Right atrium auricular region (tissue), 2 donors: ENCODE measurements at places on chromosomes 5 and 9.

DNA sequence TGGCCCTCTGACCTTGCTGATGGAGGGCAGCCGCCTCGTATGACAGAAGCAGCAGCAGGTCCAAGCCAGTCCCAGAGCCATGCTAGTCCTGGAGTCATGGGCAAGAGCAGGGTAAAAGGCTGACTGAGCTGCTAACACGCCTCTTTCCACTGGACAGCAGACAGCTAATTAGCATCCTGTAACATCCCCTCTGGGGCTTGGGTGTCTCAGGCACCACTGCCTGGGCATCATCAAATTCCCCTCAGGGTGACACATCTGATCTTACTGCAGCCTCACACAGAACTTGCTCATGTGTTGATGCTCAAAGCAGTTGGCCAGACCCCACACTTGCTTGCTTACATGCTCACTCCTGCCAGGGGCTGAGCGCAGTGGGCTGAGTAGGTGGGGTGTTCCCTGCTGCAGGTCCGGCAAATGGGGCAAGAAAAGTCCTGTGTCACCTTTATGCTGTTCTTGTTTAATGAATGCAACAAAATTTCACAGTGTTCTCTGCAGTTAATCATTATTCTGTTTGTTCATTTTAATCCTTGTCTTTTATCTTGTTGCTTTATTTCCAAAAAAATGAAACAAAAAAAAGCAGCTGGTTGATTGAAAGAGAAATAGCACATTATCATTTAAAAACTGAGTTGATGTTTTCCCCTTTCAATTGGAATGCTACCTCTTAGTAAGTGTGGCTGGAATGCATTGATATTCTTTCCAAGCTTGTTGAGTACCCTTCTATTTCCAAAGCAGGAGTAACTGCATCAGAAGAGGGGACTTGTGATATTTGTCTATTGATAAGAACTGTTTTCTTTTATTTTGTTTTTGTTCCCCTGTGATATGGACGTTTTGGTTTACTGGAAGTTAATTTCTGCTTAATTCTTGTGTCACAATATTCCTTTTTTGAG is 254.1 kb downstream of the CDH18 start:
- no peak for DNase-seq

DNA sequence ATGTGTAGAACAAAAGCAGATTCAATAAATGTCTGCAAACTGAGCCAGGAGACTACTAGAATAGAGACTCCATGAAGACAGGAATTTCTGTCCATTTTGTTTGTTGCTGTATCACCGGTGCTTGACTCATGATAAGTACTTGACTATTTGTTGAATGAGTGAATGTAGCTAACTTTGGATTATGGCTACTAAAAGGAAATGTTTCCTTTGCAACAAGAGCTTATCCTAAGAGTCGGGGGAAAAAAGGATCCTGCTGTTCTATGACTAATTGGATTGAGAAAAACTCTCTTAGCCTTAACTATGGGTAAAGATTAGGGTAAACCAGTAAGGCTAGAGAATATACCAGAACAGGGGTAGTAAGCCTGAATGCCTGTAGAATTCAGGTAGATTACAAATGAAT is 3.5 kb downstream of the PAIP1 start:
- DNase-seq: no peak

GRCh38 chr5:157046041-157046440 is 12.9 kb downstream of the HAVCR1 start:
- no peak for DNase-seq

GRCh38 chr5:82349652-82350051 is 71.5 kb upstream of the RPS23 start:
- DNase-seq: no peak

GRCh38 chr5:78696637-78697036 is 48.1 kb upstream of the LHFPL2 start:
- DNase-seq: no peak

- no peak for DNase-seq
Measured at GRCh38 chr5:103514371-103514770, 48.2 kb downstream of the NUDT12 start.

DNA sequence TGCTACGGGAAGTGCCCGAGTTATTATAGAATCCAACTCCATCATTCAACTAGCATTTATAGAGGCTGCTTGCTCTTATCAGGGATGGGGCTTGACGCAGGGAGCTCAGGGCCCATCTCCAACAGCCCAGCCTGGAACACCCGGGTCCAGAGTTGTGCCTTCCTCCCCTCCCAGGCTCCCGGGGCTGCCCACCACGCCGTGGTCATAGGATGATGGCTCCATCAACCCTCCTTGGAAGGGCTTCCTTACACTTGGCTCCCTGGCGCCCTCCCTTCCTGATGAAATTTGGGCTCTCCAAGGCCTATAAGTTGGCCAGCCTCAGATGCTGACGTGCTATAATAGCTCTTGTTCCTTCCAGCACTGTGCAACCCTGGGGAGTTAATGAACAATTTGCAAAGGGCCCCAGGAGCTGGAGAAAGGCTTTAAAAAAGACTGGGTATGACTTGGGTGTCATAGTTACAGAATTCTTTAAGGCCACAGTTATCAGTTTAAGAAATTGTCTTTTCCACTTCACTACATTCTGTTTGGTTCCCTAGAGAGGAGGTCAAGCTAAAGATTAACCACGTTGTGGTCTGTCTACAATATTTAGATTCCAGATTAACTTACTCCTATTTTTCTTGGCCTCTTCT is 42.5 kb upstream of the GADD45G start:
- DNase-seq: peak; percentile 54

GRCh38 chr5:23389291-23390101 is 117.9 kb upstream of the PRDM9 start:
- DNase-seq: no peak

- no peak for DNase-seq
Measured at GRCh38 chr5:6788956-6789649, 75.9 kb downstream of the TENT4A start.

DNA sequence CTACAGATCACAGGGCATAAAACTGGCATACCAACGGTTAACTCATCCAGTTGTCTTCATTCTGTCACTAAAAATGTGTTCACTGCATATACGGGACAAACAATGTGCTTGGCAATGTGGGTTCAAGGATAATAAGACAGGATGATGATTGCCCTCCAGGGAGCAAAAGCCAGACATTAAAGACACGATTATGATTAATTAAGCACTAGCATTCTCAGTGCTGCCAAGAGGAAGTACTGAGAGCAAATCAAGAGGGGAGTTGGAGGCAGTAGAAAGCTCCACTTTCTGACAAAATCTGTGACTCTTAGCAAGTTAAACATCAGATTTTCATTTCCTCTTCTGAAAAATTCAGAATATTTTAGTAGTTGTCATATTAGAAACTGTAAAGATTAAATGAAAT is 9.0 kb upstream of the IFNA8 start:
- DNase-seq: no peak

- DNase-seq: no peak
Measured at GRCh38 chr5:143676802-143677201, 135.2 kb upstream of the HMHB1 start.

- no peak for DNase-seq
Measured at GRCh38 chr5:126430631-126431030, 7.4 kb downstream of the GRAMD2B start.

DNA sequence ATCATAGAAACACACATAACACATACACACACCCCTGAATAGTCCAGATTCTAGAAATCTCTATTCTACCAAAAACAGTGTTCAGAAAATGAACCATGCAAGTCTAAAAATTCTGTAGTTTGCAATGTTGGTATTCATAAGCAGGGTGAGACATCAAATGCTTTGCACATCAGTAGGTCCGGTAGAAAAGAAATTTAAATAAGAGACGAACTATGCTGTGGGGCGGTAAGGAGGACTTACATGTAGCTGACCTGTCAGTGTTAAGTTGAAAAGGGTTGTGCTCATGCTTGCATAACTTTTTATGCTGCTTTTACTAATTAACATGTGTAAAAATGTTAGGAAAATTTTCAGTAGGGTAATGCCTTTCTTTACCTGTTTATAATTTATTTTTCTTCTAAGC is 409.1 kb downstream of the KIAA0825 start:
- DNase-seq: no peak

GRCh38 chr5:88884608-88884877 is 1.6 kb upstream of the MEF2C start:
- DNase-seq: no peak

DNA sequence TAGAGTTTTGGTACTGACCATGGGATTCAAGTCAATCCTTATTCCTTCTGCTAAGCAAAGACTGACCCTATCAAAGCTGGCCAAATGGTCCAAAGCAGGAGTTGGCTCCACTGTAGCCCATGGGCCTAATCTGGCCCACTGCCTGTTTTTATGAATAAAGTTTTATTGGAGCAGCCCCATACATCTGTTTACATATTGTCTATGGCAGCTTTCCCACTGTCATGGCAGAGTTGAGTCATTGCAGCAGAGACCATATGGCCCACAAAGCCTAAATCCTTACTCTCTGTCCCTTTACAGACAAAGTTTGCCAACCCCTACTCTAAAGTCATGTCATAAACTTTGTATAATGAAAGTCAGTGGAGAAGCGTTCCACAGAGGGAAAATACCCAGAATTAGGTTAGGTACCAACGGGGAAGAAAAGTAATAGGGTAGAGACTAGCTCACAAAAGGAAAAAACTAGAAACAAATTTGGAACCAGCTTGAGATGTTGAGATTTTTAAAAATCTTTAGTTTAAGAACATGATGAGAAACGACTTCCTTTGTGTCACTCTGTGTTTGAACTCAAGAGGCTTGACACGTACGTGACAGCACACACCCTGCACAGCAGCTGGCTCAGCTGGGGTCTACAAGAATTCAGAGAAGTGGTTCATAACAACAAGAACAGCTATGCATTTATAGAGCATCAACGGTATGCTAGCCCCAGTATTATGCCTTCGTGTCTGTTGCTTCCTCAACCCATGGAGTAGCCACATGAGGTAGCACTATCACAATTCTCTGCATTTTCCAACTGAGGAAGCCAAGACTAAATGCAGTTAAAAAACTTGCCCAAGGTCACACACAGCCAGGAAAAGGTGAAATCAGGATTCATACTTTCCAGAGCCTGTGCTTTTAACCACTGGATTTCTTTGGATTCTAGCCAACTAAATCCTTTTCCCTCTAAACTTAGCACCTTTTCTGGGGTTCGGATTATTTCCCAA is 198.9 kb upstream of the WWC1 start:
- no peak for DNase-seq
